ENCODE measurements at places on chromosomes 12 and 14. TPM values are rescaled to one million over a fixed set of nuclear protein-coding genes. Genes with fewer than 3 reads are reported as not detected.

GRCh38 chr12:41653386-41654326 is 465.5 kb downstream of the PDZRN4 start:
- no peak overlapping the region for H3K4me3 ChIP-seq
- no peaks in the 10 kb centered on the region for H3K27me3 ChIP-seq
- DNase-seq, result no peak
- no peaks in the 10 kb centered on the region for H3K4me1 ChIP-seq
- no peak overlapping the region for H3K27ac ChIP-seq
- H3K36me3 ChIP-seq, result no peaks in the 10 kb centered on the region

The KRT5 gene
- total RNA-seq, result not detected

The CMA1 gene
- not detected for total RNA-seq

DNA sequence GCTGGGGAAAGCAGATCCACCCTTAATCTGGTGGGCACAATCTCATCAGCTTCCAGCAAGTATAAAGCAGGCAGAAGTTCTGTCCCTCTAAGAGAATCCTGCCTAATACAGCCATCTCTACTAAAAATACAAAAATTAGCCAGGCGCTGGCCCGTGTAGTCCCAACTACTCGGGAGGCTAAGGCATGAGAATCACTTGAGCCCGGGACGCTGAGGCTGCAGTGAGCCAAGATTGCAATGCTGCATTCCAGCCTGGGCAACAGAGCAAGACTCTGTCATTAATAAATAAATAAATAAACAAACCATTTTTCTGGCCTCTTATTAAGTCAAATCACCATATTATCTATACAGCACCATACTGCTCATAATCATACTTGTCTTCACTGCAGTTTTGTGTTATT is 111.2 kb downstream of the MED13L start:
- DNase-seq, result no peak
- peaks cover 34% of the 10 kb centered on the region for H3K4me1 ChIP-seq
- H3K4me3 ChIP-seq, result no peak overlapping the region
- no peak overlapping the region for H3K27ac ChIP-seq
- no peaks in the 10 kb centered on the region for H3K27me3 ChIP-seq
- no peaks in the 10 kb centered on the region for H3K36me3 ChIP-seq

The B4GALNT1 gene
- 19.5 TPM for total RNA-seq

The GARIN6 gene
- not detected for total RNA-seq

The BIN2 gene
- not detected for total RNA-seq

- no peak for DNase-seq
- H3K27ac ChIP-seq, result no peak overlapping the region
- no peaks in the 10 kb centered on the region for H3K36me3 ChIP-seq
- H3K4me3 ChIP-seq, result no peak overlapping the region
Observed at GRCh38 chr12:120048263-120048662, 59.2 kb downstream of the BICDL1 start.

The NR1H4 gene
- not detected for total RNA-seq

- DNase-seq, result no peak
- H3K36me3 ChIP-seq, result peaks cover 4% of the 10 kb centered on the region
- H3K4me1 ChIP-seq, result peaks cover 16% of the 10 kb centered on the region
- no peak overlapping the region for H3K27ac ChIP-seq
Observed at GRCh38 chr14:26855077-26855753, 257.4 kb upstream of the NOVA1 start.

Measured in neural crest cell (in vitro differentiated cells).